ENCODE measurements at places on chromosomes 7 and 10.

DNA sequence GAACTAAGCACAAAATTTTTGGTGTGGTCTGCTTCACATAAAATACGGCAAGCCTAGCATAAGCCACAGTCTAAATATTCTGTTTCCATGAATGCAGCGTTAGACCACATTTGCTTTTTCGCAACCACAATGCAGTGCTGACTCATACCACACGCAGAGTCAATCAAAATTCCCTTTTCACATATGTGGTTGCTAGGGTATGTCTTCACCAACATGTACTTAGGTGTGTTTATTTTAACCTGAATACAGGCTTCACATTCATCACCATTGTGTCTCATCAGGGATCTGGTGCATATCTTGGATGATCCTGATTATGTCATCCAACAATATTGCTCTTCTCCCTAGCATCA is 90.8 kb downstream of the CHN2 start:
- no peak for DNase-seq

DNA sequence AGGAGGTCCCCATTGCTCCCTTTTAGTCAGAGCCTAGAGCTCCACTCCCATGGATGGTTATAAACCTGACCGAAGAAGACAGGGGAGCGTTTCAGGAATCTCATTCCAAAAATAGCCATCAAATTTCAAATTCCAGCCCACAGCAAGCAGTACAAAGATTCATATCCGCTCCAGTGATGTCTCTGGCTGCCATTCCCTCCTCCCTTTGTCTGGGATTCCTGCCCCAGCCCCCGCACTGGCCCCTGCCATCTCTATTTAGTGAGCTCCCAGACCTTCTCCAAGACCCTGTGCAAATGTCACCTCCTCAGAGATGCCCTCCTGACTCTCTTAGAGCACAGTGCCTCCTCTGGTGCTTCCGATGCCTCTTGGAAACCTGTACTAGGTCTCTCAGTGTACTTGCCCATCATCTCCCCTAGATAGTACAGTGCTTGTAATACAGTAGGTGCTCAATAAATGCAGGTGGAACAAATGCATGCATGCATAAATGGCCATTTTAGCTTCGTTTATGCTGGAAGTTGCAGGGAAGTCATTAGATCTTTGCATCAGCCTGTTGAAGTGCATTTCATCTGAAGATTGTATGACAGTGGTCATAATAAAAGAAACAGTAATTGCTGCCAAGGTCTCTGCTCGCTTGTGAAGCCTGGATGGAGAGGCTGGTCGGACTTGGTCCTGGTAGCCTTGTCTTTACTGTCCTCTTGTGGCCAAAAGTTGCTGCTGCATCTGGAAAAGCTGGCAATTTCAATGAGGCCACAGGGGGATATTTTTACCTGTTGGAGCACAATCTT is 32.0 kb upstream of the HABP2 start:
- no peak for DNase-seq

- DNase-seq = no peak
These were observed 281.9 kb downstream of the PPP1R3A start for GRCh38 chr7:113636727-113637421.

DNA sequence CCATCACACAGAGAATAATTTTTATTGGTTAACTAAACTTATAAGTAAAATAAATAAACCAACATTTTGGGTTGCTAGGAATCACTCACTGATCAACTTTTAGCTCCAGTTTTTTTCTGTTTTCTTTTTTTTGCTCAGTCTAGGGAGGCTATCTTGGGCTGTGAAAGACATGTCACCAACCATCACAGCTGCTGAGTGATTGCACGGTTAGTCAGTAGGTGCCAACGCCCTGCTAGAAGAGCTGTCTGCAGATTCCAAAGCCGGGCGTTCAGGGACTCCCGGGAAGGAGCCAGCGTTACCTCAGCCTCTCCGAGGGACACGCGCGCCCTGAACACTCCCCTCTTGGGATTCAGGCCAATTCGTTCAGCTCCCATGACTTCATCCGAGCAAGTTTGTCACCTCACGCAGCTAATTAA is 604 bp upstream of the STAM start:
- DNase-seq = no peak

DNA sequence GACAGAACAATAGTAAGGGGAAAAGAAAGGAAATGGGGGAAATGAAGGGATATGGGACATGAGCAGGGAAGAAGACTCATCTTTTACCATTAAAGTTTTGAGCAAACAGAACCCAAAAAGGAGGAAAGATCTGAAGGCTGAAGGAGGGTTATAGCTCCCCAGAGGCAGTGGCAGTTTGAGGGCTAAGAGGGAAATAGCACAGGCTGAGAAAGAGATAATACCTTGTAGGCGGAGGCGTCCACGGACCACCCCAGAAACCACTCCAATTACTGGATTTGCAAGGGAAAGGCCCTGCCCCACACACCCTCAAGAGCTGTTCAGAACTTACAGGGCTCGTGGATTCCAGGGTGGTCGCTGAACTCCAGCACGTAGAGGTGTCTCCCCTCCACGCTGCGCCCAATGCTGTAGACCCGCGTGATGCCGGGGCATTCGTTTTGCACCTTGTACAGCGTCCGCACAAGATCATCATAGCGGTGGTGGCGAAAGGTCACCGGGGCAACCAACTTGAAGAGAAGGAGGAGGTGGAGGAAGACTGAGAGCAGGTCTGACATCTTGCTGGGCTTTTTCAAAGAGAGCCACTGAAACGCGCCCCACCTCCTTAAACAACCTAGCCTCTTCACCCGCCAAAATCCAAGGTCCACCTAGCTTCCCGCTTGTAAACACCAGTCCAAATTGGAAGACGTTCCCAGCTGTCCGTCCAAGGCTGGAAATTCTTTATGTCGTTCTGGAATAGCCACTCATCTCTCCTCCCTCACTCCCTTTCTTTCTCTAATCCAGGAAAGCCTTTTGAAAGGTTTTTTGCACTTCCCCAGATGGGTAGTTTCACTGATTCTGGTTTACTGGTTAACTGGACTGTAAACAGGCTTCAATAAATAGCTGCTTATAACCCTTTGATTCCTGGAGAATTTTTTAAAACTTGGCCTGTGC is at the start of gene CPN1:
CPN1 (minus strand) TSS at position 795 of the 927 bp plus-strand sequence; CDS start at position 551, 244 bp downstream.
- no peak for DNase-seq

DNA sequence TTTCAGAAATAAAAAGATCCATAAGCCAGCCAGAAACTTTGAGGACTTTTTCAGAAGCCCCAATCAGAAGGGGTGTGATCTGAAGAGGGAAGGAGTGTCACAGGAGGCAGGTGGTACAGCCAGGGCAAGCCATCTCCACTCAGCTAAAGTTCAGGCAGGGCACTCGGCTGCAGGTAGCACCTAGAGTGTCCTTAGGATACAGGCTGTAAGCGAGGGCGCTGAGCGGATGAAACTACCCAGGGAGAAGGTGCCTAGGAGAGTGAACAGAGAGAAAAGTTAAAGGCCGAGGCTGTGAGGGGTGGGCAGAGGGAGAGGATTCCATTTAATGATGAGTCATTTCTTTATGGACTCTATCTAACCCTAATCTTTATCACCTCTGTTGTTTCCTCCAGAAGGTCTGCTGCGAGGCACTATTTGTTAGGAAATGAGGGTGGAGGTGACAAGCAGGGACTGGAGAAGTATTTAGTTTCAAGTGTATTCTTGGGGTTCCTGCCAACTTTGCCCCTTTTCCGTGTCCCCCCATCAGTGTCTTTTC is 29.8 kb upstream of the ZCCHC24 start:
- DNase-seq = no peak

DNA sequence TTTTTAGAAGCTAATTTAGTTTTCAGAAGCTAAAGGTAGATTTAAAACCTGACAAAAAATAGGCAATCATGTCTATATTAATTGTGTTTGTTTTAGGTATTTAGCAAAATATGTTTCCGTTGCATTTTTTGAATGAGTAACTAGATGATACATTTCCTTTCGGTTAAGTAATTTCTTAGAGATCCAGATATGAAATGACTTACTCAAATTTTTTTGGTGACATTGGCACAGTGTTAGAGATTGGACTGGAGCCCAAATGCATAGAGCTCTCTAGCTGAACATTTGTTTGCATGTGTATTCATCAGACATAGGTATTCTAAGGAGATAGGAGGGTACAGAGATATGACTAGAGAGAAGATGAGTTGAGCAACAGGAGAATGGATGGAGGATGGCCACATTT is 1.9 kb downstream of the BUB3 start:
- DNase-seq = no peak

DNA sequence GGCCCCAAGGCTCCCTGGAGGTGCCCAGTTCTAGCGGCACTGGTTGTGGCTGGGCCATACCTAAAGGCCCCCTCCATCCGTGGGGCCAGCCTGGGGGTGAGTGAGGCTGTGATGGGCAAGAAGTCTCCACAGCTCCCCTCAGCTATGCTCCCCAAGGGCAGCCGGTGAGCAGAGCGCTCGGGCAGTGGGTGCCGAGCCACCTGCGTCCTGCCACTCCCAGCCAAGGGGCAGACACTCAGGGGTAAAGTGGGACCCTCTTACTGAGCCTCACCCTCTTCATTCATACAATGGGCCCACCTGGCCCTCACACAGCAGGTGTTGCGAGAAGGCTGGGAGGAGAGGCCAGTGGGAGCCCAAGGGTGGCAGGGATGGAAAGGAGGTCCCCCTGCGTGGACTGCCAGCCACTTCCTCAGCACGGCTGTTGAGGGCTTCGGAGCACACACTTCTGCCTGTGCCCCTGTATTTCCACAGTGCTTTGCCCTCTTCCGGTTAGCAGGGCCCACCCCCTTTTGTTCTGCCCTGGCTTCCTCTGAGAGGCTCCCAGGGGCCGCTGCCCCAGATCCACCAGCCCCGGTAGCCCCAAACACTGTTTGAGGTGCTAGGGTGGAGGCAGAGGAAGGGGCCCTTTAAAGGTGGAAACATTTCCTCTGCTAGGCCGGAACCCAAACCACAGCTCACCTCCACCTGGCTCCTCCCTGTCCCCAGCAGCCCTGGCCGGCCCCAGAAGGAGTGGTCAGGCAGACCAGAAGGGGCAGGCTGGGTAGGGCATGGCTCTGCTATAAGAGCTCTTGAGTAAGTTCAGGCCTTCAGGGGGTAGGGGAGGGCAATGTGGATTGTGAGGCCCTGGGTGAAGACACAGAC is 16.4 kb upstream of the C10orf105 start:
- DNase-seq = no peak

DNA sequence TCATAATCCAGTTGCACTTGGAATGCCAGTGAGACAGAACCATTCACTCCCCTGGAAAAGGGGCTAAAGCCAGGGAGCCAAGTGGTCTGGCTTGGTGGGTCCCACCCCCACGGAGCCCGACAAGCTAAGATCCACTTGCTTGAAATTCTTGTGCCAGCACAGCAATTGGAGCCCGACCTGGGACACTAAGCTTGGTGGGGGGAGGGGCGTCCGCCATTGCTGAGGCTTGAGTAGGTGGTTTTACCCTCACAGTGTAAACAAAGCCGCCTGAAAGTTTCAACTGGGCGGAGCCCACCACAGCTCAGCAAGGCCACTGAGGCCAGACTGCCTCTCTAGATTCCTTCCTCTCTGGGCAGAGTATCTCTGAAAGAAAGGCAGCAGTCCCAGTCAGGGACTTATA is 200.7 kb upstream of the NPSR1 start:
- no peak for DNase-seq

DNA sequence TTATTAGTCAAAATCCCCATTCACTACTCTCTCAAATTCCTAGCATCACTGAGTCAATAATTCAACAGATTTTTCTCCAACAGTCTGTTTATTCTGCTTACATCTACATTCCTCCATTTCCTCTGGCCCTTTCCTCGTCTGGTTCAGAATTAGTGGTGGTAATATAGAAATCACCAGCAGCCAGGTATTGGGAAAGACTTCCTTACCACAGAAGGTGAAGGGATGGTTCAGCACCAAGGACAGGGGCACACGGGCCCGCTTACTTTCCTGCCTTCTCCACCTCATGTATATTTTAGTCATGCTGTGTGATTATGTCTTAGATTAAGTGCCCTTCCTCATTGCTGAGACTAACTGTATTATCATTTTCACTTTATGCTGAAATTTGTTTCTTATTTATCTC is 70.4 kb upstream of the APBB1IP start:
- no peak for DNase-seq

GRCh38 chr10:8054494-8055407 is at the start of gene GATA3:
GATA3 (plus strand) TSS chr10:8054688; CDS start chr10:8055656, 968 bp downstream.
- DNase-seq = peak; percentile 59

GRCh38 chr7:136359333-136359903 is 382.3 kb upstream of the MTPN start:
- no peak for DNase-seq

DNA sequence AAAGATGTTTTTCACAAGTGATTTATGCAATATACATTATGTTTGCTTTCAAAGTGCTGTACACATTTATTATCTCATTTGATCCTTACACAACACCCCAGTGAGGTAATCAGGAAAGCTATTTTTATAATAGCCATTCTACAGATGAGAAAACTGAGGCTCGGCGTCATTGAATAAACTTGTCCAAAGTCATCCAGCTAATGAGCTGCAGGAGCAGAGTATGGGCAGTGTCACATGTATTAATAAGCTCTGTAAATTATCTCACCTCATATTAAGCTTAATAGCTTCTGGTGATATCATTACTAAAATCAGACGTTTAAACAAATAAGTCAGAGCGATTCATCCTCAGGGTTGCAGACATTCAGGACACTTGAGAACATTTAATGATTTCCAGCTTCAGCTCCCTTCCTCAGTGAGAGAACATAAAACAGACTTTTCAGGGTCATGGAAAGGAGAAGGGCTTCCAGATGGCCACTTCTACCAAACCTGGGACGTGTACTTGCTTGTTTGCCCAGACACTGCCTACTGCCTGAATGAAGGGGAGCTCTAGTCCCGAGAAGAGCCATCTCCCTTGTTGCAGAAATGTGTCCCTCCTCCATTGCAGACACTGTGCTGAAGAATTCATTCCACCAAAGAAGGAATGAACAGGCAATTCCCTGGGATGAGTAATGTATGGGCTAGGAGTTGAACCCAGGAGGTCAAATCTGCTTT is 20.5 kb upstream of the FZD1 start:
- DNase-seq = no peak

DNA sequence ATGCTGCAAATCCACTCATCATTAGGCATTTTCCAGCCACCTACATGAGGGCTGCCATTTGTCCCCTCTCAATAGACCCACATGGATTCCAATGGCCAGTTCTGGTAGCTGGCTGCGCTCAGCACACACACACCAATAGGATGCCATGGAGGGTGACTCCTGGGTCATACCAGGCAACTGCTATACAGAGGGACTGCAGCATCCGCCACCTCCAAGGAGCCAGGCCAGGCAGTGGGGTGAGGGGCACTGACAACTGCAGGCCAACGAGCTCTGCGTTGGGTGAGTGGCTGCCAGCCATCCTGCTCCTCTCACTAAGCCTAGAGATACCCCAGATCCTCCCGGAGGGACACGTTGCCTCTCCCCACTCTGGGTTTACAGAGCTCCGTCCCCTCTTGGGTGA is 118.8 kb upstream of the NANOS1 start:
- DNase-seq = no peak

Measured in stimulated activated CD4-positive, alpha-beta T cell treated with anti-CD3 and anti-CD28 coated beads, Interleukin-1b, Interleukin-23, amount 100 ng/mL, for 1 hour (primary cell).